ENCODE measurements at places on chromosomes 2 and 18.
A peak's percentile ranks its signal among the peaks of the same experiment; 100 is the strongest.

DNA sequence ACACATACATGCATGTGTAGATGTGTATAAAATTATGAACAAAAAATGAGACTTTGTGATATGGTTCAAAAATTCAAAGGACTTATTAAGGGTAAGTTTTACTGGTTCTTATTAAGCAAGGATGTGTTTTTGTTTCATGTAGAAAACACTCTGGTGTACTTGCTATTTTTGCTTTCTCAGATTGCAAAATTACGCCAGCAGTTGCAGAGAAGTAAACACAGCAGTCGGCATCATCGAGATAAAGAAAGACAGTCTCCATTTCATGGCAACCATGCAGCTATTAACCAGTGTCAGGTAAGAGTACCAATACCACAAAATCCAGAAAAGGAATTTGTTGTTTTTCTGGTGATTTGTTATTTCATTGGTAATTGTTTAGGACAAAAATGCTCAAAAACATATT lies 91.3 kb downstream of the FAM117B start:
- no peak for DNase-seq

DNA sequence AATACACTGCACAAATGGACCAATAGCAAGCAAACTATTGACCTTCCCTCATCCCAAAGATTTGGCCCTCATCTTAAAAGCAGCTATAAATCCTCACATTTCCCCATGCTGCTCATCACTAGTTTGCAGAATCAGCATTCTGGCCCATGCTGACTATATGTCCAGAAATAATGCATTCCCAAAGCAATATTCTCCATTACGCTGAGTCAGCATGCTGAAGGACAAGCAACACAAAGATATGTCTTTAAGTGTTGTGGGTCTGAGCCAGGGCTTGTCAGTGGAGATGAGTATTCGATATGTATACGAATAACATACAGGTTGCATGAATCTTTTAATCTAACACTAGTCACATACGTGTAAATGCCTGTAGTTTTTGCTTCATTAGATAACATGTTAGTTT lies 1045.0 kb upstream of the DDX18 start:
- DNase-seq: no peak

GRCh38 chr18:57869221-57869620 lies 66.1 kb upstream of the ATP8B1 start:
- no peak for DNase-seq

DNA sequence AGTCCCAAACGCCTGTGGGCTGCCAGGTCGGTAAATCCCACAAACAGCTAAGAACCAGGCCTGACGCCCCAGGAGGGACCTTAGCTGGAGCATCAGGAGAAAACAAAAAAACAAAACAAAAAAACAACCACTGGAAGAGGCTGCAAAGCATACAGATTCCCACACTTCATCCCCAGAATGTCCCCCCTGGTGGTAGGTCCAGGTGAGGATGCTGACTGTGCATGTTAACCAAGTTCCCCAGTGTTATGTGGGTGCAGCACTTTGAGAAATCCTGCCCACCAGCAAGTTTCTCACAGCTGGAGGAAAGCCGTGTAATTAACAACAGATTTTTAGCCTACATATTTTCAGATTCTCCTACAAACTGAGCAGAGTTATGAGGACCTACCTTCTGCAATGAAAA lies 15.1 kb downstream of the ST3GAL5 start:
- no peak for DNase-seq

GRCh38 chr2:190683802-190684201 lies 34.9 kb downstream of the NAB1 start:
- DNase-seq: no peak

GRCh38 chr2:20225294-20226151 lies 593 bp upstream of the SDC1 start:
- DNase-seq: no peak

DNA sequence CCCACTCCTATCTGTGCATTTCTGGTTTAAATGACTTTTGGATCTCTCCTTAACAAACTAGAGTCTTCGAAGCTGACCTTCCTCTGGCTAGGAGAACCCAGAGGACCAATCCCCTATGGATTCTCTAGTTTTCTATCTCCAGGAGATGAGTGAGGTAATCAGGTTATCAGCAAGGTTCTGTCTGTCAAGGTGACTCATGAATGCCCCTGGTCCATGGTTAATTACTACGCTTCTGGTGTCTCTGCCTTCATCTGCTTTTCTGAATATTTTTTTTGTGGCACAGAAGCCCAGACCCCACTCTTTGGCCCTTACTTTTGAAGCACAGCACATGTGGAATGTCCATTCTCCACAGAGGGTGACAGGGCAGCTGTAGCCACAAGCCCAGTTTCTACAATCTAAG lies 897.9 kb upstream of the KLHL29 start:
- DNase-seq: no peak

- DNase-seq: no peak
Observed at GRCh38 chr2:18626958-18627650, 37.7 kb upstream of the NT5C1B start.

- DNase-seq: no peak
Observed at GRCh38 chr2:234963773-234964615, 12.2 kb downstream of the SH3BP4 start.

- no peak for DNase-seq
Observed at GRCh38 chr2:219664944-219665343, 37.5 kb downstream of the SLC4A3 start.

GRCh38 chr2:3244486-3244885 lies 133.1 kb downstream of the EIPR1 start:
- no peak for DNase-seq

DNA sequence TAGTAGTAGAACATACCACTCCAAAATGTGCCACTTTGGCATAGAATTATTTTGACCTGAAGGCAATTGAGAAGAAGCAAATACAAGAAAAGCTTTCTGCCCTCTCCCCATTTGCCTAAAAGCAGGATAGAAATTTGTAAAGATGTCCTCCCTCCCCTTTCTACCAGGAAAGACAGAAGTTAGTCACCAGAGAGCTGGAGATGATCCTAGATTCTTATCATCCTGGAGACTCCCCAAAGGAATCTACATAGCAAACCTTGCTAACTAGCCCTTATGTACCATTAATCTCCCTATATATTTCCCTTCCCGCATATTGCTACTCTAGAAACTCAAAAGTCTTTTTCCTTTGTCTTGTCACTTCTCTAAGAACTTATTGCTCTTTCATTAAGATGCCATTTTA lies 12.6 kb upstream of the TMEM37 start:
- no peak for DNase-seq

GRCh38 chr2:29487967-29488555 lies 372.8 kb downstream of the CLIP4 start:
- no peak for DNase-seq

DNA sequence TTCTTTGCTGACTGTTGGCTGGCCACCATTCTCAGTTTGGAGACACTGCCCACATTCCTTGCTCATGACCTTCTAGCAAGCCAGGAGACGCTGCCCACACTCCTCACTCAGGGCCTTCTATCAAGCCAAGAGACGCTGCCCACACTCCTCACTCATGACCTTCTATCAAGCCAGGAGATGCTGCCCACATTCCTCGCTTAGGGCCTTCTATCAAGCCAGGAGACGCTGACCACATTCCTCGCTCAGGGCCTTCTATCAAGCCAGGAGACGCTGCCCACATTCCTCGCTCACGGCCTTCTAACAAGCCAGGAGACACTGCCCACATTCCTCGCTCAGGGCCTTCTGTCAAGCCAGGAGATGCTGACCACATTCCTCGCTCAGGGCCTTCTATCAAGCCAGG lies 131.3 kb upstream of the CBLN2 start:
- DNase-seq: no peak

GRCh38 chr2:114553027-114553426 lies 110.6 kb downstream of the DPP10 start:
- no peak for DNase-seq

DNA sequence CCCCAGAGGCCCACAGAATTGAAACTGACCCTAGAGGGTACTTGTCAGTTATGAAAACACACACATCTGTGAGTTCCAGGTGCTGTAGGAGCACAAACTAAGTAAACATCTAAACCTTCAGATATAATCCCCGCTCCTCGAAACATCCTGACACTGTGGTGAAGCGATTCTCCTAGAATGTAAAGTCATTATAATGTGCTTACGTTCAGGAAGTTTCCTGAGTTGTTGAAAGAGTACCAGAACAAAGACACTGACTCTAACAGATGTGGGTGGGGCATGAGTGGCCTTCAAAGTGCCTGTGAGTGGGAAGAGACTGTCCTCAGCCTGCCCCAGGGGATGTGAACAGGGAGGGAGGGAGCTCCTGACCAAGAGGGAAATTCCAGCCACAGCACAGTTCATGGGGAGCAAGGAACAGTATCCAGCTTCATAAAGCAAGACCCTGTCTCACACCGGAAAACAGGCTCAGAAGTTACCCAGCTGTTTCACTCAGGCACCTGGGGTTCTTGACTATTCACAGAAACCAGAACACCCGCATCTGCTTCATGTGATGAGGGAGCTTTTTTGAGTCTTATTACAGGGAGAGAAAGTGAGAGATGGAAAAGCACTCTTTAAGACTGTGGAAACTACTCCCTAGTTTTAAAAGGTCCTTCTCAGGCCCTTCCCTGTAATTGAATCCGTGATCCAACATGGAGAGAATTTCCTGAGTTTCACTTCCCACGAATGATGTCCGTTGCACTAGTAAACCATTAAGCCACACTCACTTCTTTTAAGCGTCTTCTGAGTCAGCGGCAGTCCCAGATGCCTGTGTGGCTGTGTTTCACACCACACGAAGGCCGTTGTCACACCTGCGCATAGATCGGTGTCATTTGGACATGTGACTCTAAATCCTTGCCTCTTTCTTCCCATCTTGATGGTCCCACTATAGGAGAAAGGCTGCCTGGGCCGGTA lies 88.6 kb upstream of the EML6 start:
- DNase-seq: no peak

- DNase-seq: peak; percentile 48
Observed at GRCh38 chr2:56465491-56465890, 281.7 kb downstream of the CCDC85A start.

DNA sequence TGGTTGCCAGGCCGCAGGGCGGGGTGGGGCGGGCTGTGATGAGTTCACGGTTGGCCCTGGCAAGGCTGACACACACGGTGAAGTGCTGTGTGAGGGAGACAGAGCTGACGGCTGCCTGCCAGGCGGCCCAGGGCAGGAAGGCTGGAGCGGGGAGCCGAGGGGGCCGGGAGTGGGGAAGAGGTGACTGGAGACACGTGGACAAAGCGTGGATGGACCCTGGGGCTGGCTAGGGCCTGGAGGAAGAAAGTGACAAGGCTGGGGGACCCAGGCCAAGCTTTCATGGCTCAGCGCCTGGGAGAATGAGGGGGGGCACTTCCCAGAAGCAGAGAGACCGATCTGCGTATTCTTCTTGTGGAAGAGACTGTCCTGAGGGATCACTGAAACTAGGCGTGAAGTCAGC lies 123.2 kb downstream of the DYSF start:
- DNase-seq: no peak

- peak; percentile 79 for DNase-seq
Observed at GRCh38 chr2:135164431-135164830, 112.3 kb downstream of the RAB3GAP1 start.

GRCh38 chr2:37366773-37367172 lies 22.3 kb downstream of the QPCT start:
- no peak for DNase-seq

GRCh38 chr2:18062892-18063291 lies 184.4 kb downstream of the KCNS3 start:
- DNase-seq: no peak

DNA sequence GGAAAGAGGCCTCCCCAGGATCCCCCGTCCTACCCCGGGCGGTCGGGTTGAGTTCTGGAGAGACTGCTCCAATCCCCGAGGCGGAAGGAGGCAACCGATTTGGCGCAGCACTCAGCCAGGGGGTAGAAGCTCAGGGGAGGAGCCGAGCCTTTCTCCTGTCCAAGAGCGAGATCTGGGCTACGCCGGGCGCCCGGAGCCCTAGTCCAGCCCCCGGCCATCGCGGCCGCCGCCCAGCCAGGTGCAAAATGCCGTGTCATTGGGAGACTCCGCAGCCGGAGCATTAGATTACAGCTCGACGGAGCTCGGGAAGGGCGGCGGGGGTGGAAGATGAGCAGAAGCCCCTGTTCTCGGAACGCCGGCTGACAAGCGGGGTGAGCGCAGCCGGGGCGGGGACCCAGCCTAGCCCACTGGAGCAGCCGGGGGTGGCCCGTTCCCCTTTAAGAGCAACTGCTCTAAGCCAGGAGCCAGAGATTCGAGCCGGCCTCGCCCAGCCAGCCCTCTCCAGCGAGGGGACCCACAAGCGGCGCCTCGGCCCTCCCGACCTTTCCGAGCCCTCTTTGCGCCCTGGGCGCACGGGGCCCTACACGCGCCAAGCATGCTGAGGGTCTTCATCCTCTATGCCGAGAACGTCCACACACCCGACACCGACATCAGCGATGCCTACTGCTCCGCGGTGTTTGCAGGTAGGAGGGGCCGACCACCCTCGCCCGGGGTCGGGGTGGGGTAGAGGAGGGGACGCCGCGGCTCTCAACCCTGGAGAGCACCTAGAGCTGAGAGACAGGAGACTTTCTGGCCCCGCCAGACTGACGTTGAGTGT lies at the start of gene DYSF:
Gene DYSF, plus strand, starts transcription at position 158 of the 817 bp plus-strand sequence.
- no peak for DNase-seq

DNA sequence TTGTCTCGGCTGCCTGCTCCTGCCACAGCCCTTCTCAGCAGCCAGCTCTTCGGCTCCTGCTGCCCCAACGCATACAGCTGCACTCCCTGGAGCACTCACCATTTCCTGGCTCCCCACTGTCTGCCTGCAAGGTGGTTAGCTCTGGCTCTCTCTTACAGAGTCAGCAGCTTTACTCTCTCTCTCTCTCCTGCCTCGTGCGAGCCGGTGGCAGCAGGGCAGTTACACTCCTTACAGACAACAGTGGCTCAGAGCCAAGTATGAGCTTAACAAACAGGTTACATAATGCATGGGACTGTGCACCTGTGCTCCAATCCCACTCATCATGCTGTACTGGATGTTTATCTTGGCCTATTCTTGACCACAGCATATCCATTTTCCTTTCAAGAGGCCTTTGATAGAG lies 47.4 kb upstream of the DNAJC10 start:
- DNase-seq: no peak

GRCh38 chr2:239887604-239888003 lies 137.5 kb downstream of the NDUFA10 start:
- no peak for DNase-seq

GRCh38 chr2:74886811-74887210 lies 52.9 kb downstream of the HK2 start:
- DNase-seq: no peak

DNA sequence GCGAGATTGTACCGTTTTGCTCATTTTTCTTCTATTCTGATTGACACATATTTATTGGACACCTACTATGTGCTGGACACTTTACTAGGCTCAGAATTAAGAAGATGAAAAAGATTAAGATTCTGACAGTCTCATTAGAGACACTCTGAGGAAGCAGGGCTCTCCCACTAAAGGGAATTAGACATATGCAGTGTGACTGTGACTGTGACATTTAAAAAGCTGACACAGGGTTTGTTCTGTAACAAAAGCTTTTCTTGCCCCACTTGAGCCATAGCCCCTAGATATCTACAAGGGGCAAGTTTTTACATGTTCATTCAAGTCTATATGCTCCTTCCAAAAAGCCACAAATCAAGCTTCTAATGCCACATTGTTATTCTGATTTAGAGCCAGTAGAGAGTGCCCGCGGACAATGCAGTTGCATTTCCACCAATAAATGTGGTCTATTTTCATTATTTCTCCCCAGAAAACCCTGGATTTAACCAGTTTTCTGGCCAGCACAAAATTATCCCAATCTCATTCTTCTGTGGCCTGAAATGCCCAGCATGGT lies 9.8 kb downstream of the ARHGAP25 start:
- DNase-seq: no peak
